ENCODE measurements at places on chromosomes 1 and 21.
A peak's percentile ranks its signal among the peaks of the same experiment; 100 is the strongest.

GRCh38 chr1:157301477-157302198 is 163.4 kb upstream of the ETV3 start:
- DNase-seq = no peak

- DNase-seq = no peak
Measured at GRCh38 chr1:15139654-15140350, 13.7 kb upstream of the TMEM51 start.

DNA sequence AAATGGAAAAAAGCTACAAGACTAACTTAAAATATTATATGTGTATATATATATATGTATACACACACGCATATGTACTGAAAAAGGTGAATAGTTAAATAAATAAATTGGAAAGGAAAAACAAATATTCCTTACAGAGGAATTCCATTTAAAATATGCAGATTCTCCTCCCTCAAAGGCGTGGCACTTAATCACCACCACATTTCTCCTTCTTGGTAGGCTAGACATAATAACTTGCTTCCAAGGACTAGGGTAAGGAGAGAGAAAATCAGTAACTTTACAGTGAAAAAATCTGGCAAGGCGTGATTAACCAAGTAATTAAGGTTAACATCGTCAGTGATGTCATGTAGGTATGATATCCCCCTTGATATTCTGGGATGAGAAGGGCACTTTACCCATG is 84.0 kb upstream of the USP25 start:
- DNase-seq = no peak

DNA sequence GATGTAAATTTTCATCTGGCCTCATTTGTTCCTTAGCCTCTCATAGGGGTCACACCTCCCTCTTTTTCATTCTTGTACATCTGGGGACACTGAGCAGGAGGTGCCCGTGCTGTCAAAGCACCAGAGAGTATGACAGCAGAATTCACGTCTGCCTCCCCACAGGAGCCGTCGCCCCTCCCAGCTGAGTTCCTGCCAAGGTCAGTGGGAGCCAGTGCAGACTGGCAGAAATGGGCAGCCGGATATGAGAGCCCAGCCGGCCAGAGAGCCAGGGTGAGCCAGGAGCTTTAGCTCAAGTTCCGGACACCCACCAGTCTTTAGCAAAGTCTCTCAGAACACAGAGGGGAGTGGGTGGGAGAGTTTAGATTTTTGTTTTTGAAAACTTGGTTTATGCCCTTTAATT is 21.9 kb downstream of the GPR137B start:
- DNase-seq = no peak

DNA sequence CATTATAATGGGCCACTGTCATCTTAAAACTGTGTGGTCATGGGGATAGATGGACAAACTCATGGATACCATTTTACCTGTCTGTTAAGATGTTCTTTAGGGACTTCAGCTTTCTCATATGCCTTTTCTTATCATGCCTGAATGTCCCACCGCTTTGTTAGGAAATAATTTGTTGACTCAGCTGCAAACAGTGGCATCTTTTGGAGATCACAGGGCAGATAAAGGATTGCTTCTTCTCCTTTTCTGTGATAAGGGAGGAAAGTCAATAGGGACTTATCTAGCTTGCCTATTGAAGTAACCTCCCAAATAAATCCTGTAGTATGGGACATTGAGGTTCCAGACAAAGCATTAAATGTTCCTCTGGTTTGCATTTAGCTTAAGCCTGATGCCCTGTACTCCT is 79.8 kb upstream of the KIAA0040 start:
- no peak for DNase-seq

- no peak for DNase-seq
Measured at GRCh38 chr1:10900251-10900651, 103.8 kb upstream of the CASZ1 start.

DNA sequence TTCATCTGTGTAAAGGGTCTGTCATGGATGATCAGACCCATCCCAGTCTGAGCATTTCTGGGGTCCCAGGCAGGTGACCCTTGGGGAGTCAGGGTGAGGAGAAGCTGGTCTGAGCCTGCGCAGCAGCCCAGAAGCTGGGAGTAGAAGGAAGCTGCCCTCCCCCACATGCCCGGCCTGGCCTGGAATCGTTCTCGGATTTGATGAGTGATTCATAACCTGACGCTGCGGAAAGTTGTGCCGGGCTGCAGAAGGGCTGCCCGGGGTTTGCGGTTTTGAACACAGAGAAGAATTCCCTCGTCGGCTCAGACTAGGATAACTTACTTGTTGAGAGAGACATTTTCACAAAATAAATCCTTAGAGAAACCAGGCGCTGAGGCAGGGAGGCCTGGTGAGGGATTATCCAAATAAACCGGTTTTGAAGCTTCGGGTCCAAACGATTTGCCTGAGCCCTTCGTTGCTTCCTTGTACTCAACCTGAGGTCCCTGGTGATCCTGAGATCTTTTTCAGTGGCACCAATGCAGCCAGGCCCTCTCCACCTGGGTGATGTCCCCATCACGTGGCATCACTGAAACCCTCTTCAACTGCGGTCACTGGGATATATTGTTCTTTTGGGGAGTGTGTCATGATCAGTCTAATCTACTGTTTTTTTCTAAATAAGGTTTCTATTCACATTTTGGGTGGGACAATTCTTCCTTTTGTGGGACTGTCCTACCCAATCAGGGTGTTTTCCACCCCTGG is 29.2 kb downstream of the EPHB2 start:
- peak; percentile 63 for DNase-seq

Data from pulmonary artery endothelial cell (primary cell).